SK-MEL-5 (cell line): ENCODE measurements at places on chromosomes 16 and 17.

DNA sequence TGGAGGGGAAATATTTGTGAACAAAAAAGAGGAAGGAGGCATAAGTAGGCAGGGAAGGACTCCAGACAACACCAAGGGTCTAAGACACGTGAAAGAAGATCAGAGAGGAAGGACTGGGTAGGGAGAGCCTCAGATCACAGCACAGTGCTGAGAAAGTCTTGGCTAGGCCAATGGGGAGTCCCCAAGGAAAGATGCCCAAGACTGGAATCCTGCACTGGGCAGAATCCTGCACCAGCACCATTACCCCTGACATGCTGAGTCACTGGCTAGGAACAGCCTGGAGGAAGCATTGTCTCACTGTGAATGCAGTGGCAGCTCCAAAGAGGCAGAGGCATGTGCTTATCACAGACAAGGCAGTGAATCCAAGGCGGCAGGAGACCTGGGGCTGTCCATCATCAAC lies 19.2 kb downstream of the CLEC19A start:
- peak; percentile 22 for DNase-seq

DNA sequence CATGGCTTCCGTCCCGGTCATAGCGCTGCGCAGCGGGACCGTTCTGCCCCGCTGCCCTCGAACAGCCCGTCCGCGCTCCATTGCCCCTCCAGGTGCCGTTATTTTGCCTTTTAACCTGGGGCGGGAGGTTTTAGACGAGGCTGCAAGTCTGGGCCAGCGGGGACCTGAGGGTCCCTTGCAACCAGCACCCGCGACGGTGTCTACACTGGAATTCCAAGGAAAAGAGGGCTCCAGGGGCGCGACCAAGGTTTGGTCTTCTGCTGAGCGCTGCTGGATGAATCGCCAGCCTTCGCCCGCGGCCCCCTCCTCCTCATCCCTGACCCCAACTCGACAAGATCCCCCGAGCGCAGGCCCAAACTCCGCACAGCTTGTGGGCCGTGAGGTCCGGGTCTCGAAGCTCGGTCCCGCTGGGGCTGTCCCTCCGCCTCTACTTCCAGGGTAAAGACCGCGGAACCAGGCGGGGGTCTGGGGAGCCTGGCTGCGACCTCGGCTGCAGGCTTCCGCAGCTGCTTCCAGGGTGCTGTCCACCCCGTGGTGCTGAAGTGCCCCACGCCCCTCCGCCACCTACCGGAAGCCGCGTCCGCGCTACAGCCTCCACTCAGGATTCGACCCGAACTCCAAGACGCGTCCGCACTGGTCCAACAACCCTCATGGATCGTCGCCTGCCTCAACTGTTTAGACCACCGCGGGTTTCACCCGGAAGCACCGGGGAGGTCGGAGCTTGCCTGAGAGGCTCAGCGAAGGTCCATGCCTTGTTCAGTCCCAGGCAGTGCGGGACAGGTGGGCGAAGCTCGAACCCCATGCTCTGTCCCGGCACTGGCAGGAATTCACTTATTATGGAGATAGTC lies 10.1 kb upstream of the CA4 start:
- peak; percentile 65 for DNase-seq

DNA sequence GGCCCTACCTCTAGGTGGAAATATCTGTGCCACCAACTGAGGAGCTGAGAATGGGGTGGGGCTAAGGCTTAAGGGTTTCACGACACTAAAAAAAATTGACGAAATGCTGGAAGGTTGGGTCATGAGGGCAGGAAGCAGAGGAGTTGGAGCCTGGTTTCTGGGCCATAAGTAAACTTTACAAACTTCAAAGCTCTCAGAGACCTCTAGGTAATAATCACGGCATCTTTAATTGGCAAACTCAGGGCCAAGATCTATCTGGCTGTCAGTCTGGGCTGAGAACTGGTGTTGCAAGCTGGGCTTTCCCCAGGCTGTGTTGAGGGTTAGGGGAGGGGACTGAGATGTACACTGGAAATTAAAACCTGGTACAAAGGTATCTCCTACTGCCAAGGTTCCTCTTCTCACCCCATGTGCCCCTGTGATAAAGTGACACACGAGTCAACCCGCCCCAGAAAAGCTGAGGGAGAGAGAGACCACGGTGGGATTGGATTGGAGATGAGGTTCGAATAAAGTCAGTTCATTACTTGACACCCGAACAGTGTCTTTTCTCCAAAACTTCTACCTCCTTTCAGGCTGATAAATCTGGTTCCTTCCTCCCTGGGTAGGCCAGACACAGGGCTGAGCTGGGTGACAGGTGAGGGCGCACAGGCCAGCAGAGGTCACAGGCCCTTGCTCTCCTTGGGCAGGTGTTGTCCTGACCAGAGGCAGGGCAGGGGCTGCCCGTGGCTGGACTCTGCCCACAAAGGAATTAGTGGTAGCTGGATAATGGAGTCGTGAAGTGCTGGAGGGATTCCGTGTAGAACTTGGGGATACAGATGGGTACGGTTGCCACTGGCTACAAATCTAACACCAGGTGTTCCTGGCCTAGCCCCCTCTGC lies 4.0 kb upstream of the ZNF768 start:
- DNase-seq, result no peak

- DNase-seq, result no peak
Observed at GRCh38 chr17:35064516-35065215, 1.2 kb upstream of the RFFL start.

GRCh38 chr17:8001976-8002720 lies at the start of gene GUCY2D:
GUCY2D (plus strand) TSS chr17:8002615; CDS start chr17:8003048, 433 bp downstream.
- DNase-seq, result no peak

DNA sequence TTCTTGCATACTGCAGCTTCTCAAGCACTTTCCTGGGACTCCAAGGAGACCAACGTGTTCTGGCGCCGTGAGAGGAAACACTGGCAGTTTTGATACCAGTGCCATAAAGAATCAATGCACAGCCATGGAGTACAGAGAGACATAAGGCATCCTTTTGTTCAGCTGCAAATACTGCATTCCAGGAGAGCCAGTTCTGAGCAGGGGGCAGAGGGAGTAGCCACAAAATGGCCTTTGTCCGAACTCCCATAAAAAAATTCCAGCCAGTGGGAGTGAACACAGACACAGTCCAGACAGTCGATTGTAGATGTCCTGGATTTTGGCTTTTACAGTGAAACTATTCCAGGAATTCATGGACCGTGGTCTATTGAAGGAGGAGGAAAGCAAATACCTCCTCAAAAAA lies 36.2 kb upstream of the TEKT3 start:
- peak; percentile 99 for DNase-seq

GRCh38 chr17:52395308-52395707 lies 236.8 kb upstream of the CA10 start:
- no peak for DNase-seq

GRCh38 chr16:13766334-13766733 lies 153.6 kb upstream of the ERCC4 start:
- no peak for DNase-seq

GRCh38 chr16:66902648-66903543 lies 15.8 kb downstream of the CDH16 start:
- DNase-seq, result no peak

- no peak for DNase-seq
Observed at GRCh38 chr17:33052856-33053255, 61.2 kb downstream of the SPACA3 start.

GRCh38 chr17:73465130-73465952 lies 153.5 kb upstream of the CDC42EP4 start:
- DNase-seq, result no peak

DNA sequence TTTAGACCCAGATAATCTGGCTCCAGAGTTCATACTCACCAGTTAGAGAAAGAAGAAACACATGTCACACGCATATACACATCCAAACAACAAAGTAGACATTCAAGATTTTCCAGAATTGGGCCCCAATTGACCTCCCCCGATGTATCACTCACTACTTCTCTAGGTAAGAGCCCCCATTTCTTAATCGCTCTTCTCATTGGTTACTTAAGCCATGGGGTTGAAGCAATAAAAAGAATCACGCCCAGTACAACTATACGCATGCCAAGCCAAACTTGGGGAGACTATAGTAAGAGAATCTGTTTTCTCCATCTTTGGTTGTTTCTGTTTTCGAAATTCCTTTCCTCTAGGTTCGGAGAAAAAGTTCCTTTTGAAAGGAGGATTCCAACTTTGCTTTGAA lies 565 bp downstream of the DDX52 start:
- DNase-seq, result peak; percentile 23

GRCh38 chr17:20315821-20316220 lies 151.5 kb downstream of the LGALS9B start:
- DNase-seq, result no peak

DNA sequence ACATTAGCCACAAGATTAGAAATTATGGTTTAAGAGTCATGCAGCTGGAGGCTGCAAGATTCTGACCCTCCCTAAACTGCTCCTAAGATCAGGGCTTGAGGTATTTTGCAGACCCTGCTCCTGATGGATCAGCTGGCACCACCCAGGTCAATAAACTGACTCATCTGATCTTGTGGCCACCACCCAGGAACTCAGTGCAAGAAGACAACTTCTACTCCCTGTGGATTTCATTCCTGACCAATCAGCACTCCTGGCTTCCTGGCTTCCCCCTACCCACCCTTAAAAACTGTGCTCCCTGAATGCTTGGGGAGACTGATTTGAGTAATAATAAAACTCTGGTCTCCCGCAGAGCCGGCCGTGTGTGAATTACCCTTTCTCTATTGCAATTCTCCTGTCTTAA lies 25.0 kb upstream of the MILR1 start:
- no peak for DNase-seq

GRCh38 chr17:74417178-74418045 lies 14.5 kb upstream of the GPRC5C start:
- no peak for DNase-seq
